ENCODE measurements at places on chromosomes 6 and 20.

DNA sequence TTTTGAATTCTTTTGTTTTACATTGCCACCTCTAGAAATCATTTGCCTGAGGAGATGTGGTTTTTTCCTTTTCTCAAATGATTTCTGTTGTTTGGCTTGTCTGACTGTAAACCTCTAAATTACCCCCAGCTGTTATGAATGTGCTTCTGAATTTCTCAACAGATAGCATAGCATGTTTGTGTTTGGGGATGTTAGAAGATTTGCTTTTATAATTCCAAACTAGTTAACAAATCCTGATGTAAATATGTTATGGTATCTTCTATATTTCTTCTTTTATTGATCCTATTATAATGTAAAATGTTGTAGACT, 31.6 kb upstream of the EZR start:
- no peak for DNase-seq

- DNase-seq: no peak
Observed at GRCh38 chr6:18386298-18386976, 713 bp upstream of the RNF144B start.

DNA sequence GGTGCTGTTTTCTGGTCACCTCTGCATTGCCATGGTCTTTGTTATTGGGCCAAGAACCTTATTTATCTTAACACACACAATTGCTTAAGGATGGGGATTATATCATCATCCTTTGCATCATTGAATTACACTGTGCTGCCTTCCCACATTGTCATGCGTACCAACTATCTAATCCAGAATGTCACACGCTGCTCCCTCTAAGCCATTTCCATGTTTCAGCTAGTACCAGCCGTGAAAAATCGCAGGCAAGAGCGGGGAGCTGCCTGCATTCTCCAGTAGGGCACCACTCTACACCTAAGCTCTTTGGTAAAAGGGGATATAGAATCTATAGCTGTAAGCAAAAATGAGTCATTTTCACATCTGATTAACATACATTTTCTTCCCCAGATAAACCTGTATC, 277.0 kb downstream of the PRL start:
- DNase-seq: no peak

DNA sequence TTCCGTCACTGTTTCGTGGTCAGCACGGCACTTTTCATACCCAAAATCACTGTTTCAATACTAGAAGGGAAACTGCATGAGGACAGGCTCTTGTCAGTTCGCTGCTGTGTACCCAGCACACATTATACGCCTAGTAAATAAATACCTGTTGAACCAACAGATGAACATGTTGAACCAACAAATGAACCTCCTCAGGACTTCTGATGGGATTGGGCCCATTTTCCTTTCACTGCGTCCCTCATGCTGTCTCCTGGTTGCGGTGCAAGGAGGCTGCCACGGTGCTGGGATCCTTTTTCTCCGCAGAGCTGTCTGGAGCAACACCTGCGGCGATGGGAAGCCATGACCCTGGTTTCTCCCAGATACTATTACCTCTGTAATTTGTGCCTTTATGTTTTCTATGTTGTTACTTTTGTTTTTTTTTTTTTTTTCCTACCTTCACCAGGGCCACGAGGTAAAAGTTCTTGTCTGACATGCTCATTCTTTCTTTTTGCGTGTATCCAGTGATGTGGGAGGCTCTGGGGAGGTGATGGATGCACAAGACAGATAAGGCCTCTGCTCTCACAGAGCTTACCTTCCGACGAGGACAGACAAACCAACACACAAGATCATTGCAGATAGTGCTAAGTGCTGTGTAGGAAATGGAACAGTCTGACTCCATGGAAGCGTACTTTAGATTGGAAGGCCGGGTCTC, 1.1 kb downstream of the VAPB start:
- no peak for DNase-seq
